ENCODE measurements at places on chromosomes 12 and 14. TPM values are rescaled to one million over a fixed set of nuclear protein-coding genes. Genes with fewer than 3 reads are reported as not detected.

The CEBPE gene
- not detected for total RNA-seq

The RPS29 gene
- total RNA-seq, result 4,018 TPM

The SOCS2 gene
- 49.4 TPM for total RNA-seq

DNA sequence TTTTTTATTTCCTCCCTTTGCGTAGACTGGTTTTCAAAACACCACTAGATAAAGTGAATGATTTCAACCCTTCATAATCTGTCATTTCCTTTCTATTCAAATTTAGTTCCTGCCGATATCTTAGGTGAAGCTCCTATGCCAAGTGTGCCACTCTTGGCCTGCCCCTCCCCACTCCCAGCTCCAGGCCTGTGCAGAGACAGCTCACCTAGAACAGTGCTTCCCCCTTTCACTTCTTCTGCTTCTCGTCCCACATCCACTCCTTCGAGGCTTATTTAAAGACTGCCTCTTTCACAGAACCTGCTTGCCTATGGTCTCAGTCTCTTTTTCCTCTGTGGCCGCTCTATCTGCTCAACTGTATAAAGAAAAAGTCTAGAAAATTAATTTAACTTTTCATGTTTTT lies 473.8 kb downstream of the RAD51B start:
- ATAC-seq, result no peak

DNA sequence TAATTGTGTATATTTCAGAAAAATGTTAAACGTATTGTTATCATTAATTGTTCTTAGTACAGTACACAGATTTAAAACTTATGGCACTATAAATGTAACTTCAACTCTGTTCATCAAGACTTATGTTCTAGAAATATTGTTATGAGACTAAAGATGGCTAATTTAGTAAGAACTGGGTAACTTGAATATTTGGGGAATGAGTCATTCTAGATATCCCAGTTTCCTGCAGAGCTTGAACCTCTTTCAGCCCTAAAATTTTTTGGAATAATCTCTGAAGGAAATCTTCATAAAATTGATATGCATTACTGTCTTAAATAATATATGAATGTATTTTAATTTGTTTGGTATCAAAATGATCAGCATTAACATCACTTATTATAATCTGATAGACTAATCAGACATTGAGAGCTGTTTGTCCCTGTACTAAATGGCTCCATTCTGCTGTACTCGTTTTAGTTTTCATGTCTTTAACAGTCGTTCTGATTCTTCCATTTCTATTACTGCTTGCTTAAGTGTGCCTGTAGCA lies 87.1 kb downstream of the VEZT start:
- ATAC-seq, result no peak

The CLEC4A gene
- 3.0 TPM for total RNA-seq

The TEX22 gene
- 0.42 TPM for total RNA-seq

DNA sequence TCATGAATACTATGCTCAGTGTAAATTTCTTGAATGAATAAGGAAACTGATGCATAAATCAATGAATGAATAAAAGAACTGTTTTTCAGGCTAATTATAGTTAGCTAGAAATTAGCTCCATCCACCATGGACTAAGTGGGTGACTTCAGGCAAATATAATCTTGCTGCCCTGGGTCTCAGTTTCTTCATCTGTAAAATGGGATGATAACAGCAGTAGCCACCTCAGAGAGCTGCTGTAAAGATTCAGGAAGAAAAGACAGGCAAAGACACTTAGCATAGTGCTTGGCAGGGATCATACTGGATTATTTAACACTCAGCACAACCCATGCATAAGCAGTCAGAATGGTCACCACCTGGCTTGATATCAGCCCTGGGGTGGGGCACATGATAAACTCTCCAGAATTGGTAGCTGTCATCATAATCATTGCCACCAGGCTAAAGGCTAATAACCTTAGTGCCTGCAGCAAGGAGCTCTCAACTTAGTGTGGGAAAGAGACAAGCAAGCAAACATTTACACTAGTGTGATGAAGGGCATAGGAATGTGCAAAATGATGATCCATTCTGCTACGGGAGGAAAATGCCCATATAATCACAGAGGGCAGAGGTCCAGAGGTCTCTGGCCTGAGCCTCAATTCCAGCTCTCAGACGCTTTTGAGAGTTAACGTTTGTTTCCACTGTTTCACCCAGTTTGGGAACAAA lies 234.7 kb upstream of the TBX3 start:
- ATAC-seq, result no peak

DNA sequence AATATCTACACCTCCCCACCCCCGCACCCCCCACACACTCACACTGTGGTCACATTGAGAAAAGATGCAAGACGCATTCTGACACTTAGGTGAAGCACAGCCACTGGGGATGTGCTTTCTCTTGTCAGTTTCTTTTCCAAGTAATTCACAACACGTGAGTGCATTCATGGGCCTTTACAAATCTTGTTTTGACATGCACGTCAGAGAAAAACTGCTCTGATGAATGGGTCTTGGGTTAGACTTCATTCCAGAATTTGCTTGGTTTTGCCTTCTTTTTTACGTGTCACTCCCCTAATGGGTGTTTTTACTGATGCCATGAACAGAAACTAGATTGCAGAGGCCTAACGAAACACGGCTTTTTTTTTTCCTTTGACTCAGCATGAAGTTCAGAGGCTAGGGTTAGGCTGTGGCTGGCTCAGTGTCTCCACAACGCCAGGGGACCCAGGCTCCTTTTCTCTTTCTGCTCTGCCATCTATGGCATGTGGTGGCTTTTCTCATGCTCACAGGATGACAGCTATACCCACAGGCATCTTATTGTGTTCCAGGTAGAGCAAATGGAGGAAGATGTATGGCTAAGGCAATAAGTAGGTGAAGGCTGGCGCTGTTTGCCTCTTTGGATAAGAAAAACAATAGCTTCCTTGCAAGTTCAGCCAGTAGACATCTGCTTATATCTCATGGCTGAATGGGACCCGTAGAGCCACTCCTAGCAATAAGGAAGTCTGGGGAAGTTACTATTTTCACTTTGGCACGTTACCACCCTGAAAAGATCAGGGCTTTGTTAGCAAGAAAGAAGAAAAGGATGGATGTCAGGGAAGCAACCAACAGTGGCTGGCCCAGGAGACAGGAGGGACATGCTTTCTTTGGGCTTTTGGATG lies 253.3 kb downstream of the SLC15A4 start:
- ATAC-seq, result no peak

DNA sequence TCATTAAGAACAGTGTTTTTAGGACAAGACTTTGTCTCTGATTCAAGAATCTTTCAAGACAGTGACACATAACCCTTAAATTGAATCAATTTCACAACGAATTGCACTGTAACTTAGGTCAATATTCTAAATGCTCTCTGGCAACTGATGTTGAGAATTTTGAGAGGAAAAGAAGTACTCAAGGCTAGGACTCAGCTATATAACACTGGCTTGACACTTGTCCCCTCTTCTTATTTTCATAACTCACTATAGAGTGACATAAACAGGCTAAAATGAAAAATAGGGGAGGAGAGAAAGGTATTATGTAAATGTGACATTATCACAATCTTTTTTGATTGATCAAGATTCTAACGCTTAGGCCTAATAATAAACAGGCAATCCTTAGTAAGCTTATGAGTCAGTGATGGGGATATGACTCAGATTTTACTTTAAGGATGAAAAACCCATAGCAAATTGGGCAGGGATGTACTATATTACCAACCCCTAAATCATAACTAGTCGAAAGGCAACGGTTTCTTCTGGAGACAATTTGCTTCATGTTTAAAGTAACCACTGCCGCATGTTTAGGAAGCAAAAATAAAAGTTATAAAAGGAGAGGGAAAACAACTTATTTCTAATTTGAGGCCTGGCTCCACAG lies 10.9 kb downstream of the BTG1 start:
- ATAC-seq, result no peak

- ATAC-seq, result no peak
Observed at GRCh38 chr12:123119808-123120207, 31.1 kb downstream of the PITPNM2 start.

The NOS1 gene
- total RNA-seq, result 1.6 TPM

GRCh38 chr12:50677858-50678257 lies 86.0 kb upstream of the ATF1 start:
- ATAC-seq, result no peak

DNA sequence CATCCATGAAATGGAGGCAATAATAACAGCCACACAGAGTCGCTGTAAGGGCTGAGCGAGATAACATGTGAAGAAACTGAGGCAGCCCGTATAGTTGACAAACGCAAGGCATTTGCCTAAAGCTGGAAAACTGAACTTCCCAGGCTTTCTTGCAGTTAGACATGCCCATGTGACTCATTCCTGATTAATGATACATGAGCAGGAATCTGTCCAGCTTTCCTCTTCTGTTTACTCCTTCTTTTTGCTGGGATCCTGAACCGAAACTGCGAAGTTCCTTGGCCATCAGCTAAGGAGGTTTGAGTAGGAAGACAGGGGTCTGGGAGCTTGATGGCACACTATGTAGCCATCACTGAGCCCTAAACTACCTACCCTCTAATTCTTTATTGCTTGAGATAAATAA lies 52.2 kb downstream of the ST8SIA1 start:
- ATAC-seq, result peak; percentile 74

The PRH2 gene
- not detected for total RNA-seq

DNA sequence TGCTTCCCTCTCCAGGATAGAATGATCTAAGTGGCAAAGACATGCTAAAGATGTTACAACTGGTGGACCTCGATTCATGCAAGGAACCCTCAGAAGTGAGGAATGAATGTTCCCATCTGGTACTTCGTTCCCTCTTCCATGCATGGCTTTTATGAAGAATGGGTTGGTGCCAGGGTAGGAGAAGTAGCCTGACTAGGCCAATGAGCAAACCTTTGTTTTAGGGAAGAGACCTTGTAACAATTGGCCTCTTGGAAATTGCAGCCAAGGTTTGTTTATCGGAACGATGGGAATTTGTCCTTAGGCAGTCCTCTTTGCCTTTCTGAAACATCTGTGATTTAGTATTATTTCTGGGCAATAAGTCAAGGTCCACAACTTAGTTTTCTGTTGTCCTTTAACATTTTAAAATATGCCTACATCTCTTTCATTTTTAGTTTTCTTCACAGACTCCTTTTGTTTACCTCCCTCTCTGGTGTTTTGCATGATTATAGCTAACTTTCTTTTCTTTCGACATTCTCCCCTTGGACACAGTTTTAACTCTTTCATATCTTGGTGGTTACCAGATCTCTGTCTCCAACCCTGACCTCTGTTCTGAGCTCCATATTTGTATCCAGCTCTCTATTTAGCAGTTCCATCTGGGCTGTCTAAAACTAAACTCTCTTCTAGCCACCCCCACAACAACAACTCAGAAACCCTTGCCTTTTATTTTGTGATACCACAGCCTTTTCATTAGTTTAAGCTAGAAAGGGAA lies 70.0 kb downstream of the DIP2B start:
- ATAC-seq, result no peak

DNA sequence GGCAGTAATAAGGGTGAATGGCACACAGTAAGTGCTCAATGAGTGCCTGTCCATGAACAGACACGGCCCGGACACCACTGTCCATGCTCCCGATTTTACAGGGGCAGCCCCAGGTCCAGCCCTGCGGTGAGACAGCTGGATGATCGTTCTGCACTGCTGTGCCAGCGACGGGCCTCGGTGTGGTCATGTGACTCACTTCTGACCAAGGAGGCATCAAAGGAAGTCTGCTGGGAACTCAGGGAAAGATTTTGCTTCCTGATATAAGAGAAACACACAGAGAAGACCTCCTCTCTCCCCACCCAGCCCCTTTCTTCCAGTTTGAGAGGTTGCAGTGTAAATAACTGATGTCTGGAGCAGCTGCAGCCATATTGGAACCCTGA lies 126.6 kb downstream of the SCARB1 start:
- no peak for ATAC-seq

The CD27 gene
- total RNA-seq, result not detected

DNA sequence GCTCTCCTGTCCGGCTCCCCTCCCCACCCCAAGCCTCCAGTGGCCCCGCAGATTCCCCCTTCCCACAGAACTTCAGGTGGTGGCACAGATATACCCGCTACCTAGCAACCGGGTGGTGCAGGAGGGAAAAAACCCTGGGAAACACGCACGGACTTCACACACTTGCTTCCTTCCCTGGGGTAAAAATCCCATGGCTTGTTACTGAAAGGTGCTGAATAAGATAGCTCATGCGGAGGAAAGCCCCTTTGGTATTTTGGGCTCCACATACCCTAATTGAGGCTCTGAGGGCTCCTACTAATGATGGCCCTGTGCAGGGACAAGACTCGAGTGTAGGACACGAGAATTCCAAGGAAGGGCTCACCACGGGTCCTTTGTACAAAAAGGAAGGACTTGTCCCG lies 869 bp upstream of the RIMBP2 start:
- ATAC-seq, result no peak

GRCh38 chr12:53320352-53321195 lies 836 bp downstream of the AAAS start:
- ATAC-seq, result no peak

DNA sequence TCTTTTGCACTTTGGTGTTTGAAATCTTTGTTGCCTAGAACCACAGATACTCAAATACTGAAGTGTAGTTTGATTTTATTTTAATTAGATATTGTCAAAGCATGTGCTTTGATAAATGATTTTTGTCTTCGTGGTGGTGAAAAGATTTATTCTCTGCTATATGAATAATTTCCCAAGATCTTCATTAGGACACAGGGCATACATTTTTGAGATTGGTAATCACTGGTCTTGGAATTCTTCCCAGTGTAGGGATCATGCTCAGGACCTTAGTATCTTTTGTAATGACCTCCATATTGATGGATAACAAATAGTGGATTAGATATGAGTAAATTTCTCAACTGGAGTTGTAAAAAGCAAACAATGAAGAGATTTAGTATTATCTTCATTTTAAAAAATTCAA lies 28.2 kb downstream of the TBK1 start:
- no peak for ATAC-seq

The NEDD1 gene
- 22.4 TPM for total RNA-seq

The OR6C3 gene
- not detected for total RNA-seq

The CYP46A1 gene
- 0.94 TPM for total RNA-seq

DNA sequence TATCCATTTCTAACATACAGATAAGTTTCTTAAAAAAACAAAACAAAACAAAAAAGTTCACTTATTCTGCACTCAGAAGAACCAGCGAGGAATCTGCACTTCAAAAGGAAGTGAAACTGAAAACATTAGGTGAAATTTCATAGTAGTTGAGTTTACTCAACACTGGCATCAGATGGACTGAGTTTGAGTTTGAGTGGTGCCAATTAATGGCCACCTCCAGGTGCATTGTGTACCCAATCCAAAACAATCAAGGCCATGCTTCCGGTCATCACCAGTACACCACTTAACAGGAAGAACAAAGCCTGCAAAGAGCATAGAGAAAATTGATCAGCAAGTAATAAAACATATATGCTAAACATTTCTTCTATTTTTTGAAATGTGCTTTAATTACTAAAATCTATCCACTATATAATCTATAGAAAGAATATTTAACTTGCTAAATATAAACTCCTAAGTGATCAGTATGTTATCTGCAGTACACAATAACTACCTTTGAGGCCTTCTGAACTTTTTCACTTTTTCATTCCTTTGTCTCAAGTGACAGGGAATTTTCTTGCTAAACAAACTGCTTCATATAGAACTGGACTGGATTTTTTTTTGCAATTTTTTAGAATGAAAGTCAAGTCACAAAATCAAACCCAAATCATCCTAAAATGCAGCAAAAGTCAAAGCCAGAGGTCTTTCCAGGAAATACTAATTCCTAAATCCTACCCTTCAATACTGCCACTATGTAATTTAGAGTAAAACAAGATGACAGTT lies 11.5 kb downstream of the SLC38A2 start:
- no peak for ATAC-seq
